T-helper 2 cell treated with Interferon-gamma antibody and Interleukin-4, amounts not matched to agents 100 ng/mL and 5 ng/mL, for 36 hours (primary cell): ENCODE measurements at places on chromosomes 2 and 18. TPM values are rescaled to one million over a fixed set of nuclear protein-coding genes. Genes with fewer than 3 reads are reported as not detected.

Gene ATP6V1C2
- not detected in 2 replicates for total RNA-seq

Gene ACTG2
- total RNA-seq = not detected in 2 replicates

Gene OTOS
- not detected in 2 replicates for total RNA-seq

Gene UXS1
- 67.7 and 69.8 TPM in 2 replicates for total RNA-seq

Gene ABHD1
- total RNA-seq = 0.52 and 0.64 TPM in 2 replicates

Gene UPP2
- total RNA-seq = not detected in 2 replicates

Gene OSBPL1A
- total RNA-seq = 0.68 and 1.5 TPM in 2 replicates

Gene REG3A
- total RNA-seq = not detected in 2 replicates

Gene UGT1A9
- not detected in 2 replicates for total RNA-seq

Gene DLX1
- not detected in 2 replicates for total RNA-seq

Gene FBXO36
- 0.41 and 0.52 TPM in 2 replicates for total RNA-seq

Gene CNRIP1
- total RNA-seq = not detected in 2 replicates

Gene CELF4
- total RNA-seq = not detected in 2 replicates

Gene PROC
- total RNA-seq = not detected in 2 replicates

Gene GALM
- total RNA-seq = 51.0 and 54.2 TPM in 2 replicates

Gene SKOR2
- total RNA-seq = not detected in 2 replicates

Gene PLGLB2
- 4.4 and 5.2 TPM in 2 replicates for total RNA-seq

Gene TOGARAM2
- total RNA-seq = 5.9 and 6.3 TPM in 2 replicates

Gene SATB2
- total RNA-seq = 0.07 and 0.14 TPM in 2 replicates

Gene C2orf81
- 1.0 and 1.5 TPM in 2 replicates for total RNA-seq

Gene CPO
- not detected in 2 replicates for total RNA-seq

Gene ONECUT2
- total RNA-seq = not detected in 2 replicates

Gene LOXL3
- total RNA-seq = 1.00 and 1.9 TPM in 2 replicates

Gene PREB
- total RNA-seq = 74.2 and 76.6 TPM in 2 replicates

Gene LRRC30
- not detected in 2 replicates for total RNA-seq

Gene CXCR4
- 94.2 and 97.6 TPM in 2 replicates for total RNA-seq

Gene ASXL3
- not detected in 2 replicates for total RNA-seq

Gene PRSS56
- not detected in 2 replicates for total RNA-seq

Gene PROM2
- 0.34 and 0.48 TPM in 2 replicates for total RNA-seq

Gene SLC20A1
- 156 and 161 TPM in 2 replicates for total RNA-seq

Gene EVX2
- total RNA-seq = not detected in 2 replicates

Gene LYPD1
- not detected in 2 replicates for total RNA-seq

Gene ASB1
- 31.9 and 32.9 TPM in 2 replicates for total RNA-seq

Gene POTEI
- not detected in 2 replicates for total RNA-seq

Gene FOXI3
- total RNA-seq = not detected in 2 replicates

Gene REG3G
- total RNA-seq = not detected in 2 replicates

Gene B3GNT7
- total RNA-seq = not detected in 2 replicates

Gene GALNT13
- total RNA-seq = 0.14 and 0.18 TPM in 2 replicates

Gene ACTR3
- 649 and 664 TPM in 2 replicates for total RNA-seq

Gene PKDCC
- 0.16 TPM in 1 of 2 replicates, not detected in the other for total RNA-seq

Gene SERPINB11
- not detected in 2 replicates for total RNA-seq

Gene CYP26B1
- not detected in 2 replicates for total RNA-seq

Gene KIAA2012
- total RNA-seq = not detected in 2 replicates

Gene ICOS
- 38.9 and 40.9 TPM in 2 replicates for total RNA-seq

Gene OXER1
- 0.68 and 0.73 TPM in 2 replicates for total RNA-seq

Gene ABCG8
- total RNA-seq = 0.09 TPM in 1 of 2 replicates, not detected in the other

Gene OTX1
- not detected in 2 replicates for total RNA-seq

Gene REG1A
- total RNA-seq = not detected in 2 replicates

Gene MARCHF7
- 70.1 and 76.2 TPM in 2 replicates for total RNA-seq

Gene PID1
- total RNA-seq = not detected in 2 replicates

Gene ECEL1
- 0.07 TPM in 1 of 2 replicates, not detected in the other for total RNA-seq

Gene TMEM17
- total RNA-seq = 0.14 and 0.39 TPM in 2 replicates

Gene CDH20
- not detected in 2 replicates for total RNA-seq
